ENCODE measurements at places on chromosomes 6 and 20.
A peak's percentile ranks its signal among the peaks of the same experiment; 100 is the strongest.

DNA sequence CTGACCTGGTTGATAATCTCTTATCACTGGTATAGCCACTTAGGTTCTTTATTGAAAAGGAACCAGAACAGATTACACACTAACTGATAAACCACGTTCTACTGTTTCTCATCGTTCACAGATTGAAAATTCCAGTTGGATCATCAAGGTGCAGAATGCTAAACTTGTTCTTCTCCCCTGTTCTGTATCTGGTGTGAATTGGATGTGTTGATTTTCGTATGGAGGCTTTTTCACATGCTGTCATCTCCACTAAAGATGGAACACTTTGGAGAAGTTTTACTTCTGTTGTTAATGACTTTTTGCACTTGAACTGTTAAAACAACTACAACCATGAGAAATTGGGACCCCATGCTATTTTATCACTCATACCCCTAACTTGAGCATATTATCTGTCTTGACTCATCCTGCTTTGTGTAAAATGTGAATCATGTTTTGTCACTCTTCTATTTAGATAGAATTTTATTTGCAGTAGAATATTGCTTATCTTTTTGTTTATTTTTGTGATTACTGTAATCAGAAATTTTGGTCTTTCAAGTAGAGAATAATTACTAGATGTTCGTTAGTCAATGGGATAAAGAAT, 17.5 kb downstream of the VAPB start:
- H3K27ac ChIP-seq = peak overlapping the region; percentile 70
- no peak overlapping the region for H3K4me3 ChIP-seq
- no peaks in the 10 kb centered on the region for H3K27me3 ChIP-seq

DNA sequence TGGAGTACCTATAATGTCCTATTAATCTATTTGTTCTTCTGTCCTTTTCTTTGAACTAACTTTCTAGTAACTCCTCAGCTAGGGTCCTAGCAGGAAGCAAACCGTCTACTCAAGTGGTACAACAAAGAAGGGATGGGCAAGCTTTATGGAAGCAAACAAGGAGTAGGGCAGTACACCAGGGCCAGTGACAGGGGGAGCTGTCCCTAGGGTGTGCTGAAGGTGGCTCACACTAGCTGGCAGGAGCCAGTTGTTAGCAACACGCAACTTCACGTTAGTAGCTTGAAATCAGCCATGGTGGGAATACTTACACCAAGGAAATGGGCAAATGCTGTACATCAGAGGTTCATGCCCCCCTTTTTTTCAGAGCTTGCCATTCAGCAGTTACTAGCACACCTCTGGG, 74.0 kb upstream of the EYA2 start:
- H3K36me3 ChIP-seq = no peaks in the 10 kb centered on the region
- H3K27me3 ChIP-seq = peaks cover 27% of the 10 kb centered on the region
- H3K27ac ChIP-seq = no peak overlapping the region
- H3K4me3 ChIP-seq = no peak overlapping the region
- H3K4me1 ChIP-seq = no peaks in the 10 kb centered on the region

- H3K36me3 ChIP-seq = no peaks in the 10 kb centered on the region
- H3K4me3 ChIP-seq = no peak overlapping the region
- H3K4me1 ChIP-seq = no peaks in the 10 kb centered on the region
- peaks cover 12% of the 10 kb centered on the region for H3K27me3 ChIP-seq
- H3K27ac ChIP-seq = no peak overlapping the region
Observed at GRCh38 chr6:125507987-125508655, 206.4 kb upstream of the HDDC2 start.

- H3K4me1 ChIP-seq = no peaks in the 10 kb centered on the region
- H3K27ac ChIP-seq = no peak overlapping the region
- H3K4me3 ChIP-seq = no peak overlapping the region
- H3K36me3 ChIP-seq = no peaks in the 10 kb centered on the region
Observed at GRCh38 chr6:19492636-19493405, 344.3 kb upstream of the ID4 start.

DNA sequence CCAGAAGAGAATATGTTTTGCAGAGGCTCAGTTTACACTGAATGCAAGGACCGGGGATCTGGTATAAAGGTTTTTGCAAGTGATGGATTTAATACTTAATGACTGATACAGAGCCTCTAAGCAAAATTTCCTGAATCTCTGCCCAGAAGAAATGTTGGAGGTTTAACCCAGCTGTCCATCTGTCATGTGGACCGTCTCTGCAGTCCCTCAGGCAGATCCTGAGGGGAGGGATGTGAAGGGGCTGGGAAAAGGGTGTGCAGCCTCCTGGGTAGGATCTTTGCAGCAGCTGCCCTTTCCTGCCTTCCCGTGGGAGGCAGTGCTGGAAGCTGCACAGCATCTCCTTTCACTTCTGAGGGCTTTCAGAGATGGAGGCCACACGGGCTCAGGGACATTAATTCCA, 207.0 kb downstream of the SLC24A3 start:
- H3K27ac ChIP-seq = no peak overlapping the region
- no peaks in the 10 kb centered on the region for H3K4me1 ChIP-seq
- H3K36me3 ChIP-seq = no peaks in the 10 kb centered on the region
- no peak overlapping the region for H3K4me3 ChIP-seq
- no peaks in the 10 kb centered on the region for H3K27me3 ChIP-seq

GRCh38 chr6:102493485-102493884, 1100.0 kb downstream of the GRIK2 start:
- no peak overlapping the region for H3K4me3 ChIP-seq
- no peaks in the 10 kb centered on the region for H3K4me1 ChIP-seq
- no peaks in the 10 kb centered on the region for H3K36me3 ChIP-seq
- H3K27ac ChIP-seq = no peak overlapping the region
- no peak for DNase-seq

DNA sequence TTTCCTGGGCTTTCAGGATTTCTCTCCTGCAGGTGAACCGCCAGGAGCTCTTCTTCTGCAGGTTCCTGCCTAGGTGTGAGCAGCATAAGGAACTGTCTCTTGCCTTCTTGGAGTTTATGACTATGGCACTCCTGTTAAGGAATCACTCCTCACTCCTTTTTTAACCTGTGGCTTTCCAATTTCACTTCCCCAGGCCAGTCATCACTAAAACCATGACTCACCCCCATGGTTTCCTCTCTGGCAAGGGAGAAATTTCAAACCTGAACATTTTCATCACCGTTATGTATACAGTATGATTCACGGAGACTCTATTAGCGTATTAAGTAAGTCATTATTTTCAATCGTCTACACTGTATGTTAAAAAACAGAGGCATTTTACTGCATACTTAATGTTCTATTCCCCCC, 78.2 kb upstream of the ARID1B start:
- no peaks in the 10 kb centered on the region for H3K36me3 ChIP-seq
- DNase-seq = no peak
- no peak overlapping the region for H3K4me3 ChIP-seq
- H3K4me1 ChIP-seq = peaks cover 22% of the 10 kb centered on the region
- H3K27me3 ChIP-seq = peaks cover 32% of the 10 kb centered on the region

All from activated T-cell treated with anti-CD3 and anti-CD28 coated beads, Interleukin-2, amount 50 U/mL, for 24 hours (primary cell).